Left lung (tissue), 14 donors: ENCODE measurements at places on chromosomes 2 and 18. TPM values are rescaled to one million over a fixed set of nuclear protein-coding genes. Genes with fewer than 3 reads are reported as not detected.

Gene RND3
- 134 TPM for polyA plus RNA-seq

Gene DCDC2C
- not detected for polyA plus RNA-seq

Gene IL1B
- polyA plus RNA-seq, result 1.0 TPM

Gene CEP76
- polyA plus RNA-seq, result 12.1 TPM

Gene UPP2
- 0.93 TPM for polyA plus RNA-seq

Gene C2orf80
- polyA plus RNA-seq, result not detected

DNA sequence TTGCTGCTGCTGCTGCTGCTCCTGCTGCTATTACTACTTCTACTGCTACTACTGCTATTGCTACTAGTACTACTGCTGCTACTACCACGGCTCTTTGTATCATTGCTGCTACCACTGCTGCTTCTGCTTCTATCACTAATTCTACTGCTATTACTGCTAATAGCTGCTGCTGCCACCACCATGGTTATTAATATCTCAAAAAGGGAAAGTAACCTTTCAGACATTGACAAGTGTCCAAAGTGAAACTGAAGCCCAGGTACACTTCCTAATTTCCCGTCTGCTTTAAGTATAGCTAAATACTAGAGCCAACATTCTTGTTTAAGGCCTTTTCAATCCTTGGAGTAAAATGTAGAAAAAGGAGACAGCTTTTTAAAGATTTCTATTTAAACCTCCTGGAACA, 45.4 kb upstream of the EHBP1 start:
- no peak for DNase-seq

DNA sequence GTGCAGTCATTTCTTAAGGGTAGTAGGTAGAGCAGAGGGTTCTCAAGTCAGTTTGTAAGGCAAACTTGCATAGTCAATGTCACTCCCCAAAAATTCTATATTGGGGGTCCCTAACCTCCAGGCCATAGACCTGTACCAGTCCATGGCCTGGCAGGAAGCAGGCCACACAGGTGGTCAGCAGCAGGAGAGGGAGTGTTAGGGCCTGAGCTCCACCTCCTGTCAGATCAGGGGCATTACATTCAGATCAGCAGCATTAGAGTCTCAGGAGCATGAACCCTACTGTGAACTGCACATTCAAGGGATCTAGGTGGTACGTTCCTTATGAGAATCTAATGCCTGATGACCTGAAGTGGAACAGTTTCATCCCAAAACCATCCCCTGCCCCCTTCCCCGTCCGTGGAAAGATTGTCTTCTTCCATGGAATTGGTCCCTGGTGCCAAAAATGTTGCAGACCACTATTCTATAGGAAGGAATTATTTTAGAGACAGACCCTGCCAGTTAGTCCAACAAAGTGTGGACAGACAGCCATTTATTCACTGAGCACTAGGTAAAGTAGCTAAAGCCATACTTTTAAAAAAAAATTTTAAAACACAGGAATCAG, 6.7 kb downstream of the COA5 start:
- no peak for DNase-seq

GRCh38 chr2:2022941-2023586, 278.7 kb upstream of the PXDN start:
- DNase-seq, result no peak

DNA sequence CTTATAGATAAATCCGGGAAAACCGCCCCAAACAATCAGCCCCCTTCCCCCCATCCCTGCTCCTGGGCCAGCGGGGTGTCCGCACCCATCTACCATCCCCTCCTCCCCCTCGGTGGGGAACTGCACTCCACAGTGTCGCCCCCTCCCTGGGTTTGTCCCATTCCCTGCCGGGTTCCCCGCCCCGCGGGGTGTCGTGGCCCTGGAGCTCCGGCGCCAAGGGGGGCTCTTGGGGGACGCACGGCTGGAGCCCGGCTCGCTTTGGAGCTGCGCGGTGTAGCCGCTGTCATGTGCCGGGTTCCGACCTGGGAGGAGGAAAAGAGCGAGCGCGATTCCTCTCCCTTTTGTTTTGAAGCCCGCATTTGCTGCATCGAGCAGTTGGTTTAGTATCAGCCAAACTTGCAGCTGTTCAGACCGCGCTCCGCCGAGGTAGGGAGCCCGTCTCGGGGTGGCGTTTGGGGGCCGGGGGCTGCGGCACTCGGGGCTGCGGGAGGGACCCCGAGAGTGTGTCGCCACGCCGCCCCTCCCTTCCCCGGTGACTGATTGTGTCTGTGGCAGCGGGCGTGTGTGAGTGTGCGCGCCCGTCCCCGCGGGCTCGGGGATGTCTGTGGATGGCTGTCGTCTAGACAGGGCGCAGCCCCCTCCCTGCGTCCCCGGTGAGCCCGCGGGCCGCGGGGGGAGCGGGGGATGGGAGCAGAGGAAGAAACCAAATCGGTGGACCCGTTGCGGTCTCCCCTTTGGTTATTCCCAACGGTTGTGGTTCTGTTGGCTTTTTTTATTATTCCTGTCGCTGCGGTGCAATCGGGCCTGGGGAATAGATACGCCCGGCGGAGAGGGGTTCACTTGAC, 797 bp downstream of the CTIF start:
- peak; percentile 49 for DNase-seq

- peak; percentile 94 for DNase-seq
Measured at GRCh38 chr2:110101280-110101844, 14.3 kb downstream of the MALL start.

DNA sequence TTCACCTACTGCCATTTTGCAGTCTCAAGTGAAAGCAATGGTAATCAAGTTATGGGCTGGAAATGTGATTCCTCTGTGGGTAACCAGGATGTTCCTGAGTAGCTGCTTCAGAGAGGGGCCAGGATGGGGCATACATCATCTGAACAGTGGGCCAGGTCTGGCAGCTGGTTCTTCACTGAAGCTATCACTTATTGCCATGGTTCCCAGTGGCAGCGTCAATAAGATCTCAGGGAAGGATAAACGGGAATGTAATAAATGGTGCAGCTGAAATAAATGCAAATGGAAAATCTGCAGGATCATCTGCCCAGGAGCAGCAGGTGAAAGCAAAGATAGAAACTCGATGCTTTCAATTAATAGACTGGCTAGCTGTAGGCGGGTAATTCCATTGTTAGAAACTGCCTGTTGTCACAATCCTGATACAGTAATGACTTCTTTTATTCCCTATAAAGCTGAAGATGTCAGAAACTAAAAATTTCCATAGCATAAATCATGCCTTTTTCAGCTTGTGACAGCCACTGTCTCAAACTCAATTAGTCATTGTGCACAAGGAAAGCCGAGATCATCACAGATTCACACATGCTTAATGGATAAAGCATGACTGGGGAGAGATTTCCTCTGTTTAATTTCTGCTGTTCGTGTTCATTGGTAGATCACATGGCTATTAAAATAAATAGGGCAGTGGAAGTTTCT, 56.2 kb upstream of the CCDC85A start:
- DNase-seq, result no peak

DNA sequence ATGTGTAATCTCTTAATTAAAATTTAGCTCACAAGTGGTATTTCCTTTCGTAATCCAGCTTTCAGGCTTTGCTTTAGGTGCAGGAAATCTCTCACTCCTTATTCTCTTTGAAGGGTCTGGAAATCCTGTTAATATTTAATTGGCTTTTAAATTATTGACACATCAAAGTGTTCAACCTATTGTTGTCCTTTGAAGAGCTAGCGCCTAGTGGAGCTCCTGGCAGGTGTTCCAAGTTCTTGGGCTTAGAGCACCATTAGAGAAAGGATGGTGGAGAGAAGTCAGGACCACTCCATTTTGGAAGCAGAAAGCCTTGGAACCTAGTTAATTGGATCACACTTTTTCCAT, 92.4 kb downstream of the CABLES1 start:
- no peak for DNase-seq

GRCh38 chr2:26877276-26877675, 29.3 kb downstream of the DPYSL5 start:
- no peak for DNase-seq

DNA sequence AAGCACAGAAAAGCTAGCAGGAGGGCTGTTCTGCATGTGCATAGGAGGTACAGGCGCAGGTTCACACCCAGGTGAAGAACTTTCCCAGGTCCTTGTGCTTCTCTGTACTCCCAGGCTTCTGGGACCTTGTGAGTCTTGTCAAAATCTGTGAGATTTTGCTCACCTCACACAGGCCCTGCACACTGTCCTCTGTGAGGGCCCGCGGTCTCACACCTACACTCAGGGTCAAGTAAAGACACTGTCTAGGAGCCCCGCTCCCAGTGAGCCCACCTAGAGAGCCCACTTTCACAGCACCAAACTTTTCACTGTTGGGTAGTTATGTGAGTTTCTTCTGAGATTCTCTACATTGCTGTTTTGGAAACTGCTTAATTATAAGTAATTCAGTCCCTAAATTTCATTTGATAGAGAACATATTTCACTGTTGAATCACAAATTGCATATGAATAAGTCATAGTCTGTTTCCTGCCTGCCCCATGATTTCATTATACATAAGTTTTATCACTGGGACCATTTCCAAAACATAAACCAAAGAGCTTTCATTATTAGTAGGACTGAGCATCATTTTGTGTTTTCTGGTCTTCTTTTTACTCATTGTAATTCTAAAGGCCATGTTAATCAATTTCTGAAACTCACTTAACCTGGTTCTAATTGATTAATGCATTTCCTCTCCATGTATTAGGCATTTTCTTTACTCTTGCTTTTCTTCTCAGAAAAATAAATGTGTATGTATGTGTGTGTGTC, 234.2 kb upstream of the SPOPL start:
- no peak for DNase-seq

DNA sequence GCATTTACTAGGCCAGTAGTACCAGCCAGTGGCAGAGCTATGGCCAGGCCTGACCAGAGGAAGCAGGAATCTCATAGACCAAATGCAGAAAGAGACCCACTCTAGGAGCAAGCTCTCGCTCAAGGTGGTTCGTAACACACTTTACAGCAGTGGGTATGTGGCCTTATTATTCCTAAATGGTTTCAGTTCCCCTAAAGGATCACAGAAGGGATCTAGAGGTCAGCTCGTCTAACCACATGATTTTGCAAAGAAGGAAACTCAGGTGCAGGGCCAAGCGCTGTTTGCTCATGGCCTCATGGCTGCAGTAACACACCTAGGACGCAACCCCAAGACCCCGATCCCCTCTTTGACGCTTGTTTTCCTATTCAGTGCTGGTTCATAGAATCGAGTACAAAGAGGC, 65.5 kb upstream of the ATG16L1 start:
- no peak for DNase-seq

- peak; percentile 61 for DNase-seq
Measured at GRCh38 chr2:37472959-37473358, 128.5 kb downstream of the QPCT start.

- no peak for DNase-seq
Measured at GRCh38 chr2:81304154-81304830, 999.7 kb upstream of the LRRTM1 start.

- no peak for DNase-seq
Measured at GRCh38 chr18:37343542-37343851, 222.1 kb downstream of the CELF4 start.

DNA sequence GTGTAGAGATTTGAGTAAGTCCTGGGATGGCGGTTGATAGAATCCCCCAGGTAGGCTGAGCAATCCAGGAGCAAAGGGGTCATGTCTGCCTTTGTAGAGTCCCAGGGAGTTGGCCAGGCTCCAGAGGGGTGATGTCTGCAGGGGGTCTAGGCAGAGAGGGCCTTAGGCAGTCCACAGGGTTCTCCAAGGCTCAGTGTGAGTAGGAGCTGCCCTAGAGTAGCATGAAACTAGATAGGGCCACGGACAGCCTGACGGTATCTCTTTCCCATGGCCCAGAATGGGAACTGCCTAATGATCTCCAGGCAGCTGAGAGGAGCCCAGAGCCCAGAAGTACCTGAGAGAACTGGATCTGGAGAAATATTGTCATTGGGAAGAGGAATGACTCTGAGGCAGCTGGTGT, 9.0 kb upstream of the FAM136A start:
- no peak for DNase-seq

- no peak for DNase-seq
Measured at GRCh38 chr2:149861034-149861433, 273.5 kb upstream of the MMADHC start.

DNA sequence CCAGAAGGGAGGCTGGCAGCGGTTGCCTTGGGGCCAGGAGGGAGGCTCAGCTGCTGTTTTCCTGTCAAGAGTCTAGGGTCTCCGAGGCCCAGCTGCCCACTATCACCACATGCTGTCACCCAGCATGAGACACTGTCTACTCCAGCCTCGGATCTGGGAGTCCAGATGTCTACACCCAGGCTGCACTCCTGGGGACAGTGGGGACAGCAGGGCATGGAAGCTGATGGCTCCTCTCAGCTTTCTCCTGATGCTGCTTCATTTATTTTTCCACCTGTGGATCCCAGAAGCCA, 134.0 kb downstream of the PTGR3 start:
- no peak for DNase-seq
